ENCODE measurements at places on chromosomes 11 and 22.
A peak's percentile ranks its signal among the peaks of the same experiment; 100 is the strongest.

DNA sequence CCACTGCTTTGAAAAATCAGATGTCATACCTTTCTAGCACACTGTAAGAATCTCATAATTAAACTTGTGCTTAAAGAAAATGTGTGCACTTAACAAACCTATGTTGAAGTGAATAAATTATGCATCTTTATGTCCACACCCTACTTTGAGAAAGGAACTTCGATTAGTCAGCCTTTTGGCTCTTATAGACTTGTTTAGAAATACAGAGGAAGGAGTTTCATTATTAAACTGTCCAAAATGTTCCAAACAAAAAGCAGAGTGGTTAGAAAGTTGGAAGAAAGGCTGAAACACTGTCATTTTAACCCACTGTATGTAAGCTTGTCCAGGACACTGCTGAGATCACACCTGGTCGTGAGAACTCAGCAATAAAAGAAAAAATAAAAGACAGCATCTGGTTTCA, 863.2 kb upstream of the CHORDC1 start:
- no peak for DNase-seq

GRCh38 chr22:37198258-37199102, 10.4 kb upstream of the C1QTNF6 start:
- DNase-seq: peak; percentile 87

DNA sequence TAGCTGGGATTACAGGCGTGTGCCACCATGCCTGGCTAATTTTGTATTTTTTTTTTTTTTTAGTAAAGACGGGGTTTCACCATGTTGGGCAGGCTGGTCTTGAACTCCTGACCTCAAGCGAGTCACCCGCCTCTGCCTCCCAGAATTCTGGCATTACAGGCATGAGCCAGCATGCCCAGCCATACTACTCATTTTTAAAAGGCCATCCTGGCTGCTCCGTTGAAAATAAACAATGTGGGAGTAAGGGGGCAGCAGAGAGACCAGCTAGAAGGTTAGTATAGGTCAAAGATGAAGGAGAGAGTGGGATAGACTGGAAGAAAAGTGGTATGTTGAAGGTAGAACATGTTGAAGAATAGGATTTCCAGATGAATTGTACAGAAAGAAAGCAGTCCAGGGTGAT, 17.6 kb upstream of the LIN7C start:
- DNase-seq: peak; percentile 42

GRCh38 chr11:35031867-35032266, 107.1 kb upstream of the CD44 start:
- DNase-seq: no peak

GRCh38 chr22:27238935-27239510, 562.5 kb downstream of the MN1 start:
- no peak for DNase-seq

DNA sequence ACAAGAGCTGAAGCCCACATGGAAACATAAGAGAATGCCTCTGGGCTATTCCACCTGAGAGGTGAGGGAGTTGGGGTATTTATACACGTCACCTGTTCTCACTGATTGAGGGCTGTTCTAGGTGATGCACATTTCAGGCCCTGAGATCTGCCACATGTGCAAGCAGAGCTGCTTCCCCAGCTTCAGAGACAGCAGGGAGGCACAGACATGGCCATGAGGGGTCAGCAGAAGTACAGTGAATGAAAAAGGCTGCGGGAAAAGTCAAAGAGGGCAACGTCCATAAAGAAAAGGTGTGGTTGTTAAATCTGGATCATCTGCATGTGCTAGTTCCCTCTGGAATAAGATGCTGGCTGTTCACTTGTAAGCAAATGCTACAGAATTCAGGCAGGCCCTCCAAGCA, 75.4 kb downstream of the GAB4 start:
- DNase-seq: no peak

GRCh38 chr11:72267956-72268617, 24.1 kb upstream of the PHOX2A start:
- DNase-seq: no peak

DNA sequence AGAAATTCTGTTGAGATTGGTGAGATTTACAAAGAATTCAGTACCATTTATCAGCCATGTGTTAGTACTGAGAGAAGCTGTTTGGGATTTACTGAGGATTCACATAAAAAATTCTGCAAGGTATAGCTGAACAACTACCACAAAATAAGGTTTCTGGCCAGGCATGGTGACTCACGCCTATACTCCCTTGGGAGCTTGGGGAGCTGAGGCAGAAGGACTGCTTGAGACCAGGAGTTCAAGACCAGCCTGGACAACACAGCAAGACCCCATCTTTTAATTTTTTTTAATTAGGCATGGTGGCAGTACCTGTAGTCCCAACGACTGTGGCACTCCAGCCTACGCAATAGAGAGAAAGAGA, 86.7 kb downstream of the SIK3 start:
- no peak for DNase-seq

DNA sequence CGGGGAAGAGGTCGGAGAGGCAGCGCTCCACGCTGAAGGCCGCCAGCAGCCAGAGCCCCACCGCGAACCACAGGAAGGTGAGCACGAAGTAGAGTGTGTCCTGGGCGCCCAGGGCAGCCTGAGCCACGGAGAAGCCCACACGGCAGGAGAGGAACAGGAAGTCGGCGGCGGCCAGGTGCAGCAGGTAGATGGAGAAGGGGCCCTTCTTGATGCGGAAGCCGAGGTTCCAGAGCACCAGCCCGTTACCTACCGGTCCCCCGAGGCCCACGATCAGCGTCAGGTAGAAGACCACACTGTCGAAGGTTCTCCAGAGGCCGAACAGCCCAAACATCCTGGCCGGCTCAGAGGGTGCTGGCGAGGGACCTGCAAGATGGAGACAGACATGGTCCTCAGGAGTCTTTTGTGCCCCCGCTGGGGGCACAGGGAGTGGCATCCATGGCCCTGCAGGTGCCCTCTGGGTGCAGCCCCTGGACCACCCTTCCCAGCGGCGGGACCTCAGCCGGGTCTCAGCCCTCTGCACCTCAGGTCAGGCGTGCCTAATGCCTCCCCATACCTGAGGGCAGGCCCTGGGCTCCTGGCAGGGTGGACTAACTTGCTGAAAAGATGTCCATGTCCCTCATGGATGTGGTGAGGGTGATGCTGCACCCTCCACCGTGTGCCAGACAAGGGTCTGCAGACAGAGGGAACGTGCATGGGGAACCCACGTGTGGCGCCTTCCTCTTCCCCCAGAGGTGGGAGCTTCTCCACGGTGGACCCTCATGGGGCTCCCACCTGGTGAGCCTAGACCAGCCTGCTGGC, at the start of gene MRGPRG:
Gene MRGPRG (minus strand): TSS at position 331 of the 798 bp plus-strand sequence. CDS start 0 bp downstream, at position 331.
- peak; percentile 28 for DNase-seq

- no peak for DNase-seq
Observed at GRCh38 chr11:47376107-47376524, 2.2 kb downstream of the SPI1 start.

- no peak for DNase-seq
Observed at GRCh38 chr11:90310210-90310609, 87.4 kb upstream of the CHORDC1 start.

DNA sequence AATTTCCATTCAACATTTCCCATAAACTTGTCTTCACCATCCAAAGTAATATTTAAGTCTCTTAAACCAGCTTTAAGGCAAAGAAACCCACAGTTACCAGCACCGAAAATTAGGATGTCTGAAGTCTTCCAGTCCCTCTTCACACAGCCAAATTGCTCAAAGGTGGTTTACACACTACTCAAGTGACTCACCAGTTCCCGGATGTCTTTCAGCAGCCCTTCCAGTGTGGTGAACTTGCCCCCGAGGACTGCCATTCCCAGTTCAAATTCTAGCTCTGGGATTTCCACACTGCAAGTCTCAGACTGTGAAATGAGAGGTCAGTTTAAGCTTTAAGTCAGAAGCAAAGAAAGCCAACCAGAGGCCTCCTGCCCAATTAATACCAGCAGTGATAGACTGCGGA, 5.1 kb downstream of the ZPR1 start:
- DNase-seq: no peak

DNA sequence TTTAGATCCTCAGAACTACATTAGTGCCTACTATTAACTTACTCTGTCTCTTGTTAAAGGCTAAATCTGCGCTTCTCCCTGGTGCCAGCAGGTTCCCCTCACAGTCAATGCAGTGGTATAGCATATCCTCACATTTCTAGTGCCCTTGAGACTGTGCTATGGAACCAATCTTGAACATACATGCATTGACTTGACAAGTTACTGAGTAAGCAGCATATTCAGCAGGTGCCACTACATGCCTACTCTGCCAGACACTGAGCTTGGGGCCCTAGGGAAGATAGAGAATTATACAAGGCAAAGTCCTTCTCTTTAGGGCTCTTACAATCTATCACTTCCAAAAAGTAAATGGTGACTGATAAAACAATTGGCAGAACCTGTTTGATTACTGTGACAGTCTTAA, 3.2 kb downstream of the FUT4 start:
- no peak for DNase-seq

DNA sequence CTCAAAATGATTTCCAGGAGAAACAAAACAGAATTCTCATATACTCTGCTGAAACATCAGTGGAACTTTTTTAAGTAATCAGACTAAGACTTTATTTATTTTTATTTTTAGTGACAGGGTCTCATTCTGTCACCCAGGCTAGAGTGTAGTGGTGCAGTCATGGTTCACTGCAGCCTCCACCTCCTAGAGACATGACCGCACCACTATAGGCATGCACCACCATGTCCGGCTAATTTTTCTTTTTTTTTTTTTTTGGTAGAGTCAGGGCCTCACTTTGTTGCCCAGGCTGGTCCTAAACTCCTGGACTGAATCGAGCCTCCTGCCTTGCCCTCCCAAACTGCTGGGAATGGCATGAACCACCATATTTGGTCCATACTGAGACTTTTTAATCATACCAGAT, 42.9 kb downstream of the PRDM10 start:
- no peak for DNase-seq

GRCh38 chr11:35311331-35311730, 108.0 kb downstream of the SLC1A2 start:
- DNase-seq: no peak

DNA sequence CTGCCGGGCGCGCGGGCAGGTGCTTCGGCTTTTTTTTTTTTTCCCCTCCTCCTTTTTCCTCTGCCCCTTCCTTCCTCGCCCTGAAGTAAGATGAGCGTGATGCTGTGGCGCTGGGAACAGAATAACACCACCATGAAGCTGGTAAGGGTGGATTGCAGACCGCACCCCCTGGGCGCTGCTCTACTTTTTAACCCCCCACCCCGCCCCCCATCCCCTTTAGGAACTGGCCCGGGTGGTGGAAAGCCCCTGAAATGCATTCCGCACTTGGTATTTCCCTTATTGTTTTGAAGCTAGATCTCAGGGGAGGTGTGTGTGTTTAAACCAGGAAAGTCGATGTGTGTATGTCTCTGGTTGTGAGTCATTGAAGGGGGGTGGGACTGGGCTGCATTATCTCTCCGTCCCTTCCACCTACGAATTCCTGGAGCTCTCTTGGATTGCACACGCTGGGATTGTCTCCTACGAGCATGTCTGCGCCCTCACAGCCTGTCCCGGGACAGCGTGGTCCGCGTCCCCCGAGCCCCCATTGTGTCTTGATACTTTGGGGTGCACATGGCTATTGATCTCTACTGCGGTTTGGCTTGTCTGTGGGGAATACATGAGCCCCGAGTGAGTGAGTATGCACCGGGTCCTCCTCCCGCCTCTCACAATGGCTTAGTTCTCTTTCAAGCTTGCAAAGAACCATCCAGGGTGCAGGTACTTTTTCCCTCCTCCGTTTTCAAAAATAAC, 64.9 kb downstream of the NAV2 start:
- no peak for DNase-seq

DNA sequence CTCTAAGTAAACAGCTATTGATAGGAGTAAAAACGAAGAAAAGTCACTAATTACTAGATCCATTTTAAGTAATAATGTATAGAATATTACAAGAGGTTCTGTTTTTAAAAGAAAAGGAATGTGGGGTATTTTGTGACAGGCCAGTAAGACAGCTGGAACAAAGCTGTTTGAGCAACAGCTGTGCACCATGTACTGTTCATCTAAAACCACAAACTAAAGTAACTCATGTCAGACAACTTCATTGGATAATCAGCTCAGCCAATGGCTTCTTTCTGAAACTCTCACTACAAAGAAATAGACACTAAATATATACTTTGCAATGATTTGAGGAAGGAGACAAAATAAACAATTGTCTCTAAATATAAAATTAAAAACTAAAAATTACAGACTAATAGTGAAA, 16.1 kb downstream of the RRAS2 start:
- no peak for DNase-seq

DNA sequence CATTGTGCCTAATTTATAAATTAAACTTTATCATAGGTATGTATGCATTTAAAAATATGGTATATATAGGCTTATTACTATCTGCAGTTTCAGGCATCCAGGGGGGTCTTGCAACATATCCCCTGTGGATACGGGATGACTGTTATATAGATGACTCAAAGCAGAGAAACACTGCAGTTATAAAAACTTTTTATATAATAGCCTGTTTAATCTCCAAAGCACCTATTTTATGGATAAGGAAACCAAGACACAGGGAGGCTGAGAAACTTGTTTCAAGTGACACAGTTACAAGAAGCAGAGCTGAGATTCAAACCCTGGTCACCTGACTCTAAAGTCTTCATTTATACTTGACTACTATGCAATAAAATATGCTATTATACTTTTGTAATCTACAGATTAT, 897.7 kb downstream of the KCNA4 start:
- DNase-seq: no peak

DNA sequence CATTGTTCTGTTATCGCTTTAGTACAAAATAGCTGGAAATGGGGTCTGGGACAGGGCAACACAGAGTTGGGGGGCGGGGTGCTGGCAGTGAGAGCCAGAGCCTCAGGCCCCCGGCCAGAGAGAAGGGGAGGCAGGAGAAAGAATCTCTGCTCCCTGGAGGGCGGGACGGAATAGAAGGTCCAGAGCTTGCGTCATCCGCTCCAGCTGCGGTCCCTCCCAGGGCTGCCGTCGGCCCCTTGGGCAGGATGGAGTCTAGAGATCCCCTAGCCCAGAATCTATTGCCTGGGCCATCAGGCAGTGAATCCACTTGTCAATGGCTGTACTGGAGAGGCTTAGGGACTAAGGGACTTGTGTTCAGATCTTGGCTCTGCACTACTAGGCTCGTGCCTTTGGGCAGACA, 5.0 kb downstream of the TP53I11 start:
- DNase-seq: no peak

GRCh38 chr11:117673602-117674001, 123.4 kb downstream of the DSCAML1 start:
- no peak for DNase-seq

- peak; percentile 73 for DNase-seq
Observed at GRCh38 chr11:125062931-125063428, at the start of gene SLC37A2. TSS of gene SLC37A2 (plus strand) at chr11:125063305. CDS start at chr11:125063368, 63 bp downstream.

DNA sequence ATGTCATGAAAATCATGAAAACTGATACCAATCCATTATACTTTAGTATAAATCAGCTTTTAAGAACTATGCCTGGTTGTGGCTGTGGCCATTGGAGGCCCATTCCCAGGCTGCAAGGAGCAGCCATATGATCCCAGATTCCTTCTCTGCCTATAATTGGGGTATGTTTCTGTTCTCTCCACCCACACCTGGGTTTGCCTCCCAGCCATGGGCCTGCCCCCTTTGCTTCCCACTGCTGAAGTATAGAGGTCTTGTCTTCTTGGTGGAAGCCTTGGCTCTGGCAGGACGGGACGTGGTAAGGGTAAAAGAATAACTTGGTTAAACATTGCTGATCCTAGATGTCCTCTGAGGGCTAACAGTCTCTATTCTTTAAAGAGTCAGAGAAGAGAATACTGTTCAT, 2.4 kb downstream of the MICAL2 start:
- no peak for DNase-seq

GRCh38 chr11:69640995-69641581, at the start of gene CCND1:
TSS of gene CCND1 (plus strand) at chr11:69641156. CDS start at chr11:69641314, 158 bp downstream.
- DNase-seq: peak; percentile 82

- no peak for DNase-seq
Observed at GRCh38 chr11:122804161-122804560, 34.1 kb upstream of the CRTAM start.

Measured in WTC11 (cell line).